ENCODE measurements at places on chromosomes 11 and 22.

DNA sequence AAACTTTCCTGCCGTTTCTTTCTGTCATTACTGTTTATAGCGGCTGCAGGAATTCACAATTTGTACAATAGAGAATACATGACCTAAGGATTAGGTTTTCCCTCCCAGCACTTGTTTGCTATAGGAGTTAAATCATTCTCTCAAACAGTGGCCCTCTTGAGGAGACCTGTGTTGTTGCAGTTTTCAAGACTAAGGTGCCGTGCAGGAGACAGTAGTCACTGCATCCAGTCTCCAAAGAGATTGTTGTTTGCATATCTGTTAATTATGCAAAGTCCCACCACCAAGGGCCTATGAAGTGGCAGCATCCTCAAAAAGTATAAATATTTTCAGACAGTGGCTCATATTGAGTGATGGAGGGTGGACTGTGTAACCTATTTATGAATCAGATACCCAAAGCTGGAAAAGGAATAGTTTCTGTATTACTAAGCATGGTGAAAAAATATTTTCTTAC lies 2.3 kb downstream of the PRSS23 start:
- DNase-seq: no peak

DNA sequence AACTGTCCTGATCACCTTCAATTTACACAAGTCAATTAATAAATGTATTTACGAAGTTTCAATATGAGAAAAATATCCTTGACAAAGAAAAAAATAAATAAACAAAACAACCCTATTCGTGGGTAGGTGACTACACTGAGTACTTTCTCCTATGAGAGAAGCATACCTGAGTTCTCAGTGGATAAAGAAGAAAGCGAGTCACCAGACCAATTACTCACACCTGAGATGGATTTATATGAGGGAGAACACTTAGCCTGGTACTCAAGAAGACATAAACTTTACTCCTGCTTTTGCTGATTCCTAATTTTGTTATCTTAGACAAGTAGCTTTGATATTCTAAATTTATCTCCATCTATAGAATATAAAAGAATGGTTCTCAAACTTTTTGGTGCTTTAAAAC lies 735.2 kb upstream of the ANO3 start:
- DNase-seq: no peak

DNA sequence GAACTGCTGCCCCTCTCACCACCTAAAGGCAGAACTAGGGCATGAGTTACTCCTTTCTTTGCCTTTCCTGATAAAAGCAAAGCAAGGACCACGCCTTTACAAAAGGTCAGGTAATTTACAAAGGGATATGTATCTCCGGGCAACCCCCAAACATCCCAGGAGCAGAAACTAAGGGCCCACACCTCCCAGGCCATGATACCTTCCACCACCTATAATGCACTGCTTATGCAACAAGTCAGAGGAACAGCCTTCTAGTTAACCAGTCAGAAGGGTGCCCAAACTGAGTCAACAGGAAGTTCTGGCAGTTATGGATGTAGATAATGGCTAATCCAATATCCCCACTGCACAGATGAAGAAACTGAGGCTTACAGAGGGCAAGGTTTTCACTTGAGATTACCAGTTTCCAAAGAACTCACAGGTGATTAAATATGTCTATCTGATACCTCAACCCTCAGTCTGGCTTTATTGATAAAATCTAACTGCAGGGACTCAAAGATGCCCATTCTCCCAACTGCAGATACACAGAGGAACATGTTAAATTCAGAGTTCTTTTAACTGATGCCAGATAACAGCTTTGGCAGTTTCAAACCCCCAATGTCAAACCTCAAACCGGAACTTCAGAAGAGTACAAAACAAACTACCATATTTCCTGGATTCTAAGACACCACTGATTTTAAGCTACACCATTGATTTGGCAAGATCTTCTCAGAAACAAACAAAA lies 16.8 kb upstream of the CASTOR1 start:
- no peak for DNase-seq

DNA sequence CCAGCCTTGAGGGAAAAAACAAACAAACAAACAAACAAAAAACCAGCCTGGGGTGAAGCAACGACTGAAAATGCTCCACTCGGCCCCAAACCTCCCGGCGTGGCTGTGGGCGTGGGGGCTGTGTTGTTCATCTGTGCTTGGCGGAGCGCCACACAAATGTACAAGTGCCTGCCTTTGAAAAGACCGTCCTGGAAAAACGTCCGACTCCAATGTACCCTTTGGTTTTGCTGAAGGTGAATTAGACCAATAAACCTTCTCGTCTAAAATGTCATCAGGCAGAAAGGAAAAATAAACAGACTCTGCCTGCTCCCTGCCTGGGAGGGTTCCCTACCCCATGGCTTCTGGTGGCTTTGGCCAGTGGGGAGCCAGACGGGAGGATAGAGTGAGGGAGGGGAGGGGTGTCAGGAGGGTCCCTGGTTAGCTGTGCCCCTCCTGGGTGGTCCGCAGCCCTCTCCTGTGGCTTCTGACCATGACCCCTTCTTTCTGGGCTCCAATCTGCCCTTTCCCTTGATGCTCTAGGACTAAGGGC lies 93.9 kb downstream of the TRMU start:
- DNase-seq: no peak

DNA sequence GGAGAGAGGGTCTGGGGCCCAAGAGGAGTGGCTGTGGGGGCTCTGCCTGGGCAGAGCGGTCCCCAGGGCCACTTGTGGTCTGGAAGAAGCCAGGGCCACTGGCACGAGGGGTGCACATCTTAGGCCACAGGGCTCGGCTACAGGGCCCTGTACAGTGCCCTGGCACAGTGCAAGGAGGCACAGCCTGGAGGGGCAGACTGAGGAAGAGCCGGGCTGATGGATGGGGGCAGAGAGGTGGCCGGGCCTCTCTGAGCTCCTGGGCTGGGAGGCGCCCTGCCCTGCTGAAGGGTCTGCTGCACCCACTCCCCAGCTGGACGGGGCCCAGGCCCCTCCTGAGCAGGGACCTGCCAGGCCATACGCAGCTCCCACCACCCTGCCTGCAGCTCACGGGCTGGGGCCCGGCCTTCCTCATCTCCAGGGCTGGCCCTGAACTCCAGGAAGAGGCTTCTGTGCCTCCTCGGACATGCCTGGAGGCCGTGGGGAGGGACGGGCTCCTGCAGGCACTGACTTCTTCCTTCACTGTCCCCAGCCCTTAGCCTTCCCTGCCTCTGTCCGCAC lies 123.5 kb downstream of the CACNA1I start:
- DNase-seq: no peak

DNA sequence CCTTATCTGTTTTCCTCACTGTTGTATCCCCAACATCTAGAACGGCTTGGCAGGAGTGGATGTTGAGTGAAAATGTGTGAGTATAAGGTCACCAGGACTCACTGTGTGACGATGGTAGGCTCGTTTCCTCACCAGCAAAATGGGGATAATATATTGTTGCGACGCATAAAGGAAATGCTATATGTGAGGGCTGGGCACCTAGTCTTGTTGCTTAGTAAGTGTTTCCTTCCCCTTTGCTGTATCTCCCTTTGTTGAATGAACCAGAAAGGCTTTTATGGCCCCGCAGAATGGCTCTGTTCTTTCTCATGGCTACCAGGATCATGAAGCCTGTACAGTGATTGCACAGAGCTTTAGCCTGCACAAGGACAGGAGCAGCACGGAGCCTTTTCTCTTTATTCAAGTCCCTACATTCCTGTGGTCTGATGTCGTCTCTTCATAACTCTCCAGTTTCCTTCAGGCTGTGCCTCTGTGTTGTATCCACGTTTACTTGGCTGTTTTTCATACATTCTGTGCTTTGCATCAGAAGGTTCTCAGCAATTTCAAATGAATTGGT lies 5.4 kb downstream of the TNRC6B start:
- no peak for DNase-seq

GRCh38 chr22:41238570-41239442 lies 1.9 kb downstream of the CHADL start:
- DNase-seq: no peak

Data from stimulated activated CD4-positive, alpha-beta T cell treated with anti-CD3 and anti-CD28 coated beads, TNF-alpha, amount 100 ng/mL, for 1 hour (primary cell).